Activated CD4-positive, alpha-beta T cell treated with anti-CD3 and anti-CD28 coated beads, Interleukin-10, Interleukin-2, amounts not matched to agents 100 ng/mL and 50 ng/mL, durations not matched to agents 16 hours and 8 hours (primary cell): ENCODE measurements at places on chromosomes 7 and 10.

GRCh38 chr7:874031-874749 is 2.2 kb upstream of the GET4 start:
- no peak for DNase-seq

GRCh38 chr10:84429926-84430520 is 101.6 kb downstream of the CCSER2 start:
- DNase-seq: peak; percentile 68

- no peak for DNase-seq
Measured at GRCh38 chr10:114370199-114370598, 34.1 kb downstream of the AFAP1L2 start.

- DNase-seq: peak; percentile 73
Measured at GRCh38 chr7:13910805-13911551, 78.5 kb downstream of the ETV1 start.

DNA sequence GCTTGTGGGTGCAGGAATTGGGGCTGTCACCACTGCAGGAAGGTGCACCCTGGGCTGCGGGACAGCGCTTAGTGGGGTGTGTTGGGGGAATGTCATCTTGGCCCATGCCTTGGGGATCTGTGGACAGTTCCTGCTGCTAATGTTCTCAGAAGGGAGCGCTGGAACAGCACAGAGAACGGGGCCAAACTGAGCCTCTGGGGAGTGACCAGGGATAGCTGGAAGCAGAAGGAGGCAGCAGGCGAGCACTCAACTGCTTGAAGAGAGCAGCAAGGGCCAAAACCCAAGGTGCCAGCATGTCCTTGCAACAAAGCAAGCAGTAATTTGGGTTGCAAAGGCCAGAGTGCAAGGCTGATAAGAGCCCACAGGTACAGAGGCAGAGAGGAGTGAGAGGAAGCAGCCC is 31.3 kb upstream of the WDFY4 start:
- DNase-seq: no peak

DNA sequence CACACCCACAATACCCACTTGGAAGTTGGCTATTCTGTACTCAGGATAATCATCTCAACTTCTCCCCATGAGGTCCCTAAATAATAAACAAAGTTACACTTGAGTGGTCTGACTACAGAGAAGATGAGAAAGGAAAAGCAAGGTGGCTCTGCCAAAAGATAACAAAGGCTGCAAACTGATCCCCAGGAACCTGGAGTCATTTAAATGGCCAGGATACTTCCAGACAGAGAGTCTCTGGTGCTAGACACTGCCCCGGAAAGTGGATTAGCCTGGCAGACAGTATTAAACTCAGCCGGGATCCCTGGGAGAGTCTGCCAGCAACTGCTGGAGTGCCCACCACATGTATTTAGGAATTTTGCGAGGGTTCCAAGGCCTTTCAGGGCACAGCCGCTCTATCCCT is 93.7 kb downstream of the DGKI start:
- no peak for DNase-seq
